Adrenal gland (tissue), 19 donors: ENCODE measurements at places on chromosomes 1 and 21. TPM values are rescaled to one million over a fixed set of nuclear protein-coding genes. Genes with fewer than 3 reads are reported as not detected.

DNA sequence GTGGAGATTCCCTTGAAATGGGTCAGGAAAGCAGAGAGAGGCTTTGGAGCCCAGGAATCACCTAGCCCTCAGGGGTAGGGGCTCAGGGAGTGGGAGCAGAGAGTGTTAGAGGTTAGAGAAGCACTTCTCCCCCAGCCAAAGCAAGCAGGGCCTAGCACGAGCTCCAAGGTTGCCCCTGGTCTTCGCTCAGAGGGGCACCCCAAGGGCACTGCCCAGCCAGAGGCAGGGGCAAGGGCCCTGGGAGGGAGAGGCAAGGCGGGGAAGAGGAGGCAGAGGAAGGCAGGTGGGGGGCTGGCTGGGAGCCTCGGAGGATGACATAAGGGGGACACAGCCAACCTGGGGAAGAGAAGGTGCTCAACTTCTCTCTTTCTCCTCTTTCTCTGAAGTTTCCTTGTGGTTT lies 71.9 kb downstream of the CASZ1 start:
- DNase-seq, result no peak

GRCh38 chr1:227069490-227069889 lies 129.4 kb downstream of the COQ8A start:
- no peak for DNase-seq

Gene GPR37L1
- under 0.01 TPM for total RNA-seq

GRCh38 chr1:167663002-167663772 lies 33.2 kb downstream of the RCSD1 start:
- DNase-seq, result peak; percentile 70

Gene PIGC
- total RNA-seq, result 25.0 TPM

DNA sequence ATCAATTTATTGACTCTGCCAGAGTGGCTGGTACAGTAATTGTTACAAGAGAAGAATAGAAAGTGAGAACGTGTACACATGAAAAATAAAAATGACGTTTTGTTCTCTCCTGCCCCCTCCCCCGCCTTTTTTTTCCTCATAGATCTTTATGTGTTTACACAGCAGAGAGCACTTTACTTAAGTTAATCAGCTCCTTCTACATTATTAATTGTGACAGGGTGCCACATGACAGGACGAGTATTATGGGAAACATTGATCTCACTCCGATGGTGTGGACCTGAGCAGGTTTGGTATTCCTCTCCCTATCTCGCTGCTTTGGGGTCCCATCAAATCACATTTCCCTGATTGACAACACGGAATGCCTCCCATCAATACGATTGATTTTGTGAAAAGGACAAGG lies 285.7 kb downstream of the TM2D1 start:
- DNase-seq, result no peak

Gene KRTAP10-11
- not detected for total RNA-seq
